ENCODE measurements at places on chromosomes 16 and 17.

DNA sequence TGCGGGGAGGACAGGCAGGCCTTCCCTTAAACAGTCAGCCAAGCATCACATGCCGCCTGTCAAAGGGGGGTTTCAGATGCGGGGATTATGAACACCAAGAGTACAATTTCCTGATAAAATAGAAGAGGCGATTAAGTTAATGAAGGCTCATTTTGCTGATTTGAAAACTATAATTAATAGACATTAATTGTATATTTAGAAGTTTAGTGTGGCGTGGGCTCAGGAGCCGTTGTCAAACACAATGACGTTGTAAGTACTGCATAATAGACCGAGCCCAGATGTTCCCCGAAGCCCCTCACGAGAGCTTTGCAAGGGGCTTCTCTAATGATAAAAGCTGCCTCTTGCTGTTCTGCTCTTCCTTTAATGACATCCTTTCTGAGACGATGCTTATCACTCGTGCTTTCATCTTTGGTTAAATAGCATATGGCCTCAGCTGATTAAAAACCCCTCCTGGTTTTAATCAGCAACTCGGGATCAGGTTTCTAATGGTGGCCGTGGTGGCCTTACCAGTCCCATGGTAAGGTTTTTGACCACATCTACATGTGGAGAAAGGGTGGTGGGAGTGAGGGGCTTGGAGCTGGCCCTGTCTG lies 28.2 kb downstream of the SNX20 start:
- no peak for DNase-seq

DNA sequence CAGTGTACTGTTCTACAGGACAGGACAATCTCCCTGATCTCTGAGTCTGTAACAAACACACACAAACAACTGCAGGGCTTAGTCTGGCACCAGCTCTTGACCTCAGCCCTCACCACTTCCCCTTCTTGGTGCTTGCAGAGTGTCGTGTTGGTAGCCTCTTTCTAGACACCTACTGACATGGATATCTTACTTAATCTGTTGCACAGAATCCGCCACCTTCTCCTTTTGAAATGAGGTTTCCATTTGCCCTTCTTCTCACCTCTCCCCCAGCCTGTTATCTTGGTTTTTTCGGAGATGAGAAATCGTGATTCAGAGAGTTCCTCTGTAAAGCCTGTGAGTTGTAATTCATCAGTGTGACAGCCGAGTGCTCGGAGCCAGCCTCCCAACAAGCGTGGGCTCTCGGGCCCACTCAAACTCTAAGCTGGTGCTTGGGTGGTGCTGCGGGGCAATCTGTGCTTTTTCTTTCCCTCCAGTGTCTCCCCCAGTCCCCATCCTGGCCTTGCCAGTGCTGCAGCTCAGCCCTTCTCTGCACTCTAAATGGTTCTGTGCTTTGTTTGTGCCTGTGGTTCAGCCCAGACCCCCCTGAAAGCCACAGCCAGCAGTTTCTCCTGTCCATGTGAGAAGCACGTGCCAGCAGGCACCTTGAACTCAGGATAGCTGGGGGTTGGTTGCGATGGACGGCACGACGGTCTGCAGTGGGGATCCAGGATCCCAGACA lies 28.1 kb downstream of the KIAA0513 start:
- DNase-seq, result no peak

DNA sequence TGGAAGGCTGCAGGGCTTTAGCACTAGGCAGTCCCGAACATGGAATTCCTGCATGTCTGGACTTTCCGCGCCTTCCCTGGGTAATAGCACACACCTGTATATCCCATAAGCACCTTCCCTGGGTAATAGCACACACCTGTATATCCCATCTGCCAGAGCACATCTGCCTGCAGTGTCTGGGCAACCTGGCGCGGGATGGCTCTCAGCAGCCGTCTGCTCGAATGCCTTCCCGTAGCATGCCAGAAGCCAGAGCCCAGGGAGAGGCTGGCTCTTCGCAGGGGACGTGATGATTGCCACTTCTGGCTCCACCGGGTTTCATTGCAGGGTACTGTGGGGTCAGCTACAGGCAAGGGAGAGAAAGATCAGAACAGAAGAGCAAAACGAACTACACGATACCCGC lies 21.3 kb downstream of the MBTPS1 start:
- no peak for DNase-seq

GRCh38 chr16:1900452-1900774 lies 17.8 kb downstream of the HS3ST6 start:
- DNase-seq, result no peak

DNA sequence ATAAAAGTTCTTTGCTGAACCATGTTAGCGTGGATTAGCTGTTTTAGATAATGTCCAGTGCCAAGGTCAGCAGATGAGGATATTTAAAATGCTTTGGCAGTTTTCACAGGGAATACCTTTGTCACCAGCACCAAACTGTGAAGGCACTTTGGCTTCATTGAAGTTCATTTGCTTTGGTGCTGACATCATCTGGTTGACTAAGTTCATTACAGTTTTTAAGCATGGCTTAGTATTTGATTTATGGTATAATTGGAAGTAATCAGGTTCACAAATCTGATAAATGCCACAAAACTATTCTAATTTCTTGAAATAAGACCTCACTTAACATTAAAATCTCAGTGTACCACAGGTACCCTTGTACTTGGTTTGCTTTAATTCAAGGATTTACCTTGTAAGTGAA lies 4.3 kb downstream of the GID4 start:
- DNase-seq, result no peak
